ENCODE measurements at places on chromosomes 13 and 19.

GRCh38 chr19:52140032-52140710, 433 bp upstream of the ZNF616 start:
- DNase-seq: no peak

DNA sequence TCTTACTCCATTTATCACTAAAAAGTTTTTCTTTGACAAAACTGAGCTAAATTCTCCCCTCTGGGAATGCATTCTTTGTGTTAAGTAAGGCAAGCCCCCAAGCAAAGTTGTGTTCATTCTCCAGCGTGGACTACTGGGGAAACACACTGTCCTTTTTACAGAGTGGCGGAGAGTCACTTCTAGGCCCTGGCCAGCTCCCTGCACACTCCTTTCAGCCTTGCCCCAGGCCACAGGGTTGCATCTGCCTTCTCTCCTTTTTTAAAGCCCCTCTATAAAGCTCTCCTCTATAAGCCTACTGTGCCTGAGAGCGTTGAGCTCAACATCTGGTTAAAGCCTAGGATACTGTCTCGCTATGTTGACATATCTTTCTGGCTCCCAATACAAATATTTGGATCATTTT, 803.4 kb downstream of the PCDH17 start:
- no peak for DNase-seq

GRCh38 chr13:101520672-101521071, 68.2 kb downstream of the ITGBL1 start:
- DNase-seq: no peak

DNA sequence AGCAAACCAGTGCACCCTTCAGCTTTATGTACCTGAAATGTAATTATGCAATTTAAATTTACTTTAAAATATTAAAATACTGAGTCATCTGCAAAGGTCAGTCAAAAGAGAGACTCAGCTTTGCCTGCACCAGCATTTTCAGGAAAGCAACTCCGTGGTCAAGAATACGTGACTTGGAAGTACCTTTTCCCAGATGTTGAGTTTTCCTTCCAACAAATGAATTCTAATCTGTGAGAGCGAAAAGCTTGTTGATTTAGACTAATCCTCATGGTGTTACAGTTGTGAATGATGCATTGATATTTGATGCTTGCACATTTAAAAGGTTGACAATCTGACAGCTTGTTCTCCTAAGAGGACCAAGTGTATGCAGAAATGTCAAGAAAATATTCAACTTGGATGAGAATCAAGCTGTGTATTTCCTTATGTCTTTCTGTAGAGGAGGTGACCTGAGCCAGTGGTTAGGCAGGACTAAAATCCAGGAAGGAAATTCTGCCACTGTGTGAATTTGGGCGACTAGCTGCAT, 270.4 kb downstream of the ABCC4 start:
- DNase-seq: no peak

GRCh38 chr13:30789166-30789862, 54.0 kb downstream of the ALOX5AP start:
- DNase-seq: no peak

DNA sequence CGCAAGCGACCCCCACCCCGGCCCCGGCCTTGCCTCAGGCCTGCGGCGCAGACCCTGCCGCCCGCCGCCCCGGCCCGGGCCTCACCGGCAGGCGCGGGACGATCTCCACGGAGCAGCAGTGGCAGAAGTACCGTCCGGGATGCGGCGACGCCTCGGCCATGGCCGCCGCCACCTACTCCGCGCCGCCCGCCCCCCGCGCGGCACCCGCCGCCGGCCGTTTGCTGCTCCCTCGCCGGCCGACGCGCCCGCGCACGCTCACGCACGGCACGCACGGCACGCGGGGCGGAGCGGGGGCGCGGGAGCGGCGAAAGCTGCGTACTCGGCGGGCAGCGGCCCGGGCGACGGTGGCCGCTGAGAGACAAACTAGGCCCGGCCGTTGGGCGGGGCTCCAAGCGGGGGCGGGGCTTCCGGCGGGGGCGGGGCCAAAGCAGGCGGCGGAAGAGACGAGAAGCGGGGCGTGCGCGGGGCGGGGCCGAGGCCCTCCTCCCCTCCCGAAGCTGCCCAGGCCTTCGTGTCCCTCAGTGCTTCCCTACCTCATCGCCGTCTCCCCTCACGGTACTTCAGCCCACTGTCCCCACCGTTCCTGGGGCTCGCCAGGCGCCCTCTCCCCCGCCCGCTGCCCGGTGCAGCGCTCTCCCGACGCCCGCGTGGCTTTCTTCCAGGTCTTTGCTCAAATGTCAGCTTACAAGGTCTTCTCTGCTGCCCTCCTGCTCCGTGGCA, at the start of gene RNF126:
Gene RNF126 (minus strand): TSS at position 253 of the 720 bp plus-strand sequence. CDS start 93 bp downstream, at position 160.
- DNase-seq: peak; percentile 64

GRCh38 chr19:56350416-56351045, 35.9 kb upstream of the ZSCAN5A start:
- peak; percentile 28 for DNase-seq

- DNase-seq: no peak
Observed at GRCh38 chr13:47723898-47724297, 277.2 kb downstream of the SUCLA2 start.

GRCh38 chr13:46062185-46062584, 9.6 kb upstream of the ZC3H13 start:
- no peak for DNase-seq

- DNase-seq: no peak
Observed at GRCh38 chr13:52980695-52981094, 47.9 kb upstream of the OLFM4 start.

DNA sequence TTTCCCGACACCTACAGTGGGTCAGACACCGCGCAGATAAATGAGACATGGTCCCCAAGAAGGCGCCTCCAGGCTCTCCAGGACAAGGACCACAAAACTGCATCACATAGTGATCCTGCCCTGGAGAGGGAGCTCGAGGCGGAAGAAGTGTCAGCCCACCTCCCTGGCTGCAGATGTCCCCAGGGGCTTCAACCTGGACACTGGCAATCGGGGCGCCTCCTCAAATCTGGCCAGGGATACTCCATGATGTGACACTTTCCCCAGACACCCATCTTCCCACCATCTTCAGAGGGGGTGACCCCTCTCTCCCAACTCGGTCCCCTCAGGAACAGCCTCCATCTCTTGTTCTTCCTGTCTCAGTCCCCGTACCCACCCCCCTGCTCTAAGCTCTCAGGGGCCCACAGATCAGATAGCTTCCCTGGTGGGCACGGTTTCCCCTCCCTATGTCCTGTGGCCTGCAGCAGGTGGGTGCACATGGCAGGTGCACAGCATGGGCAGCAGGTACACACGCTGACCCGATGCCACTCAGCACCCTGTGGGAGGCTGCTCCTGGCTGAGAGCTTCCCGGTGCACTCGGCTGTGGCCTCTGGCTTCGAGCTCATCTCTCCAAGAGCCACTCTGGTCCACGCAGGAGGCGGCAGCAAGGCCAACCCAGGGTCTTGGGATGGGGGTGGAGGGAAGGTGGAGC, 61.2 kb downstream of the PEPD start:
- no peak for DNase-seq

- no peak for DNase-seq
Observed at GRCh38 chr13:111062305-111062704, 52.8 kb upstream of the ARHGEF7 start.

DNA sequence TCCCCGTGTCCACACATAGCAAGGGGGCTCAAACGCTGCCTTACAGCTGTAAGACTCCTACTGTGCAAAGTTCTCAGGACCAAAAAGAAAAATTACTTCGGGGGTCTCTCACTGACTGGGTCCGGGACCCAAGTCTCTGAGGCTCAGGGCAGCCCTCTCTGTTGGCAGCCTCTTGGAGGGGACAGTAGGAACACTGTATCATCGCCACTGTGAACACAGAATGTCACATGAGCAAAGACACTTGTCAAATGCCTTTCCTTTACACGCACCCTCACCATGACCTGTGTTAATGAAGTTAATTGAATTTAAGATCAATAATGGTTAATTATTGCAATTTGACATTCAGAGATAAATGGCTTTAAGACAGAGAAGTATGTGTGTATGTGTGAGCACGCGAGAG, 49.6 kb downstream of the TSHZ3 start:
- no peak for DNase-seq

DNA sequence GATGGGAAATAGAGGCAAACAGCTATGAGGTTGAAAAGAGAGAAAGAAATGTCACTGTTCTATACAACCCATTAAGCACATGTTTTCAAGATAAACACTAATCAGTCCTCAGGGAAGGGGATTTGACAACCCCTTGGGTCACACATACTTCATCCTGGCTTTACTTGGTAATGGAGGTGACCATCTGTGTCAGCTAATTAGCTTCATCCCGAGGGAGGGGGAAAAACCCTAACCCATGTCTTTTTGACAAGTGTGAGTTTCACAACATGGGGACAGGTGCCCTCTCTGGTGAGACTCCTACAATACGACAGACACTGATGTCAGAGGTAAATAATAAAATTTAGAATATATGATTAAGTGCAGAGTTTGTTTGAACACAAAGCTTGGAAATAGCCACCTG, 43.1 kb downstream of the ZNF611 start:
- DNase-seq: no peak

- no peak for DNase-seq
Observed at GRCh38 chr13:110774051-110774450, 60.6 kb downstream of the ING1 start.

DNA sequence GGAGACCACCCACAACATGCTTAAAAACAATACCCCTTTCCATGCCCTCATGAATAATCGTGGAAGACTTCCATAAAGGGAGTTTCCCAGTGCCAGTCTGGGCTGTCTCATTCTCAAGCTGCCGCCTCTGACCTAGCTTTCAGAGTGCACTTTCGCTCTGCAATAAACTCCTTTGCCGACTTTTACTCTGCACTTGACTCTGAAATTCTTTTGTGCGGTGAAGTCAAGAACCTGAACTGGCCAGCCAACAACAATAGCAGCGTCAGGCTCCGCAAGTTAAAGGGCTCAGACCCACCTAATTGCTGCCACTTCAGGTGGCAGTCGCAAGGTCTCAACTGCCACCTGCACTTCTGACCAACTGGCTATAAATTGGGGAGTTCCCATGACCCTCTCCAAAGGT, 10.3 kb upstream of the LEUTX start:
- no peak for DNase-seq

GRCh38 chr13:46484561-46484960, 68.4 kb upstream of the LRCH1 start:
- no peak for DNase-seq

GRCh38 chr13:94550062-94550738, 45.8 kb downstream of the TGDS start:
- DNase-seq: peak; percentile 66

DNA sequence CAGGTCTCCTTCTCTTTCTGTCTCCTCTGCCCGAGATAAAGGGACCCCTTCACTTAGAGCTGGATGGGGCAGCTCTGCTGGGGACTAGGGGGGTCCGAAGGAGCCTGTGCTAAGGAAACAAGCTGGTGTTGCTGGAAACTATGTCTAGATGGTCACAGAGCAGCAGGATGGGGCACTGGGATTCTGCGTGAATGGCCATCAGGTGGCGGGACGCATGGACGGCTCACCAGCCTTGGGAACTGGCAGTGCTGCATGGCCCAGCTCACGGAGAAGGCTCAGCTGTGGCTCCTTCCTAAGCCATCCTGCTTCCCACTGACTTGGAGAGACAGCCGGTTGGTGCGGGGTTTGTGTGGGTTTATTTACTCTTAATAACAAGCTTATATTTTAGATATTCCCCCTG, 411.8 kb downstream of the ZNF536 start:
- no peak for DNase-seq

DNA sequence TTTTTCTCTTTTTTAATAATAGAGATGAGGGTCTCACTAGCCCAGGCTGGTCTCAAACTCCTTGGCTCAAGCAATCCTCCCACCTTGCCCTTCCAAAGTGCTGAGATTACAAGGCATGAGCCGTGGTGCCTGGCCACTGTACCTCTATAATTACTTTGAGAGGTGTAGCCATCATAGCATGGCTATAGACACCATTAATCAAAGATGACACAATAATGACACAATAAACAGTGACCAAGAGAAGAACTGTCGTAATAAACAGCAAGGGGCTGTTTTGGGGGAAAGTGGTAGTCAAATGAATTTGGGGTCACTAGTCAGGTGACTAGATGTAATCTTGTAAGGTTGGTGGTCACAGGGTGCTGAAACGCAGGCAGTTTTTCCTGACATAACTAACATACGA, 30.4 kb downstream of the KLF5 start:
- no peak for DNase-seq

DNA sequence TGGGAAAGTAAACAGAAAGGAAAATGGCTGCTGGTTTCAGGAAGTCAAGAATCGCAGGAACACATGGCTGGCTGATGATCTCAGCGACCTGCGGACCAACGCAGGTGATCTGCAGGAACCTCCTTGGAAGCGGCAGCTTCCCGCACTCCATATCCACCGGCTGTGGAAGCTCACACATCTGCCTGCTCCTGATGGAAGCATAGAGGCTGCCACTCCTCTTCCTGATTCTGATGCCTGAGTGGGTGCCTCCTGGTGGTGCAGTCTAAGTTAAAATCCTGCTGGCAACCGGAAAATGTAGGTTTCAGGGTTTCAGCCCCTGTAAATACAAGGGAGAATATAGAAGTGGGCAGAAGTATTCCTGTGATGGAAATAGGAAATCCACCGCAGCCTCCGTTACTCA, 75.5 kb downstream of the TNFSF13B start:
- DNase-seq: no peak

GRCh38 chr19:14611051-14611450, 28.2 kb downstream of the CLEC17A start:
- DNase-seq: no peak

GRCh38 chr19:41619018-41619556, 7.8 kb downstream of the CEACAM4 start:
- no peak for DNase-seq

DNA sequence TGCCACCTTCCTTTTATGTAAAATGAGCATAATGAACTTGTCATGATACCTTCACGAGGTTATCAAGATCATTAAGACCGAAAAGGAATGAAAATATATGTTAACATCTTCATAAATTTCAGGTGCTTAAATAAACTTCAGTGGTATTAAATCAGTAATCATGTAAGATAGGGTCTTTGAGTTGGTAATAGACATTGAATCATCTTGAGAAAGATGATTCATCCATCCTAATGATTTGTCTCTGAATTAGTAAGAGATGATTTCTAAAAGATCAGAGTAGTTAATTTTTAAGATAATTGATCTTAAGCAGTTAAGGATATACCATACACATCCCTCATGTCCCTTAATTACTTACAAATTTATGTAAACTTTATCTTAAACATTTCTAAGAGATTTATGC, 52.0 kb downstream of the COG3 start:
- no peak for DNase-seq

DNA sequence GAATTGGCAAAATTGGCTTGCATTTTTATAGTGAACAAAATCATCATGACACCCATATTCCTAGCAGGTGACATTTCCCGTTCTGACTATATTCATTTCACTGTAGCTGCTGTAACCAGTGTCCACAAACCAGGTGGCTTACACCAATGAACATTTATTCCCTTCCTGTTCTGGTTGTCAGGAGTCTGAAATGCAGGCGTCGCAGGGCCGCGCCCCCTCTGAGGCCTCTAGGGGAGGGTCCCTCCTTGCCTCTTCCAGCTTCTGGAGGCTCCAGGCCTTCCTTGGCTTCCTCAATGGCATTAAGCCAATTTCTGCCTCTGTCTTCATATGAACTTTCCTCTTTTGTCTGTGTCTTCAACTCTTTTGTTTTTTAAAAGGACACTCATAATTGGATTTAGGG, 6.5 kb upstream of the RLN3 start:
- no peak for DNase-seq
